ENCODE measurements at places on chromosomes 12 and 14.

GRCh38 chr12:115035535-115036107 lies 351.6 kb upstream of the TBX3 start:
- DNase-seq: no peak

- DNase-seq: no peak
Measured at GRCh38 chr14:32343926-32344430, 14.9 kb downstream of the AKAP6 start.

DNA sequence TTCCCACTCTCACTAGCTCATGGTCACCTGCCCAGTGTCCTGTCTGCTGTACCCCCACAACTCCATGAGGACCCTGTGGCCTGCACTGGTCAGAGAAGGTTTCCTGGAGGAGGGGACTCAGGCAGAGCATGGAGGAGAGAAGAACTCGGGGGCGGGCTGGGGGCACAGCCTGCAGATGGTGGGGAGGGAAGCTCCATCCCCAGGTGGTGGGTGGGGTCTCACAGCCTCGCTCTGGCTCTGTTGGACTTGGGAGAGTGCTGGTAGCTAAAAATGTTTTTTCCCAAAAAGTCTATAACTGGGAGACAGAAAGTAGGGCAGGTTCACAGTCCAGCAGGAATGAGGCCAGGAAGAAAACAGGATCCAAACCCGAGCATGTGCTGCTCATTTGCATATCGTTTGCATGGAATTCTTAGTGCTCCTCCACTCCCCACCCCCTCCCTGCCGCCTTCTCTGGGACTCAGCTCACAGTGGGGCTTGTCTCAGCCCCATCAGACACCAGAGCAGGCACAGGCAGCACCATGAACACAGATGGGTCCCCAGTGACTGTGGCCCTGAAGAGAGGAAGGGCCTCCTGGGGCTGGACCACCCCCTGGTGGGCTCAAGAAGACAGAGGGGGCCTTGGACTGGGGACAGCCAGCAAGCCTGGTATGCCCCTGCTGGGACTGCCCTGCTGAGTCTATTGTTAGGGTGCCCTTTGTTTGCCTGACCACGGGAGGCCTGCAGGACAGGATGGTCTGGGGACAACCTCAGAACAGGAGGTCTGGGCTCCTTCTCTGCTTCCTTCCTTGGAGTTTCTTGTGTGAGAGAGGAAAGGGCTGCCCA lies 67.0 kb upstream of the SFSWAP start:
- DNase-seq: no peak

DNA sequence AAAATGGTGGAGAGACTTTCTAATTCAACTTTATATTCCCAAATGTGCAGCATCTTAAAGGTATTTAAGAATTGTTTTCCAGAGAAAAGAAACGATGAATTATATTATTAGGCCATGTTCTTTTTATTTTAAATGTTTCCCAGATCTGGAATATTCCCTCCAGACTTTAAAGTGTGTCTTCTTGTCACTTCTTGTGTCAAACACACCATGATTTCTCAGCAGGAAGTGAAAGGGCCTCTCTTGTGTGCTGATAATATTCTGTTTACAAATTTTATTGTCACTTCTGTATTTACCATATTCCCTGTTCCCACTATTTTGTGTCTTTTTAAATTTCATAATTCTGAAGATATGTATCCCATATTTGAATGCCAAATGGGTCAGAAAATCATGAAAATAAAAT lies 455.0 kb upstream of the FLRT2 start:
- no peak for DNase-seq

DNA sequence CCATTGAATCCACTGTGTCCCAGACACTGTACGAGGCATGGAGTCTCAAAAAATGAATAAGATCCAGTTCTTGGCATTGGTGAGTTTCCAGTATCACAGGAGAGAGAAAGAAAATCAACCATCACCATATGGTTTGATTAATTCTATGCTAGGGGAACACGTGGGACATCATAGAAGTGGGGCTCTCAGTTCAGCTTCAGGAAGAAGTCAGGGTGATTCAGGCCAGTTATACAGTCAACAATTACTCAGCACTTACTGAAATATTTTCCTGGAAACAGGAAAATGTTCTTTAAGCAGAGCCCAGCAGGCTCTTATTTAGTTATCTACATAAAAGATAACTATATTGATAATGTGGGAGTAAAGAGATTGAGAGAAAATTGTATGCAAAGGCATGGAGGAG lies 407.2 kb downstream of the NOVA1 start:
- no peak for DNase-seq

- DNase-seq: no peak
Measured at GRCh38 chr14:69244946-69245345, 15.0 kb upstream of the GALNT16 start.

GRCh38 chr12:89883630-89884389 lies 175.2 kb upstream of the ATP2B1 start:
- no peak for DNase-seq

GRCh38 chr12:63419154-63419553 lies 249.1 kb downstream of the DPY19L2 start:
- no peak for DNase-seq

- DNase-seq: no peak
Measured at GRCh38 chr14:100674897-100675619, 51.6 kb upstream of the DLK1 start.

GRCh38 chr12:130608132-130608531 lies 108.0 kb downstream of the RIMBP2 start:
- no peak for DNase-seq

- no peak for DNase-seq
Measured at GRCh38 chr12:67748743-67749040, 100.1 kb downstream of the DYRK2 start.

DNA sequence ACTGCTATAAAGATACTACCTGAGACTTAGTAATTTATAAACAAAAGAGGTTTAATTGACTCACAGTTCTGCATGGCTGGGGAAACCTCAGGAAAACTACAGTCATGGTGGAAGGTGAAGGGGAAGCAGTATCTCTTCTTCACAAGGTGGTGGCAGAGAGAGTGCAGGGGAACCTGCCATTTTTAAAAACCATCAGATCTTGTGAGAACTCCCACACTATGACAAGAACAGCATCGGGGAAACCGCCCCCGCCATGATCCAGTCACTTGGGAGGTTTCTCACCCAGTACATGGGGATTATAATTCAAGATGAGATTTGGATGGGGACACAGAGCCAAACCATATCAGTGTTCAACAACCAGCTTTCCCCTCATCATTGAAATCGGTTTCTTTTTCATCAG lies 49.9 kb downstream of the AEBP2 start:
- DNase-seq: no peak

DNA sequence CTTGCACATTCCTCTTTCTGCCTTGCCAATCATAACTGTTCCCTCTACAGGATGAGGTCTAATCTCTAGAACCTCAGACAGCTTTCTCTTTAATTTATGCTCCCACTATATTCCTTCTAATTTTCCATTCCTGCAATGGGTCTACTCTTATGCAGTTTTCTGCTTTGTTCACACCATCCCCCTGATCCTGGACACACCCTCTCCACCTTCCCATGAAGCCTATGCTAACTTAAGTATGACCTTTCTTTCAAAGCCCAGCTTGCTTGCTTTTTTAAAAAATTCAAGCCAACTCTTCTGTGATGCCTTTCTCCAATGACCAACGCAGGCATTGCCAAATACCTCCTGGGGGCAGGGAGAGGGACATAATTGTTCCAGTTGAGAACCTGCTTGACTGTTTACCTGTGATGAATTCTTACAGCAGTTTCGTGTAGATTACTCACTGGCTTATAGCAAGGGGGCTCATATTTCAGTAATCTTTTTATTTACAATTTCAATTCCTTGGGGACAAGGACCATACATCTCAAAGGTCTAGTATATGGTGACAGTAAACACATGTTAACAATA lies 7.8 kb downstream of the SLC38A1 start:
- no peak for DNase-seq

DNA sequence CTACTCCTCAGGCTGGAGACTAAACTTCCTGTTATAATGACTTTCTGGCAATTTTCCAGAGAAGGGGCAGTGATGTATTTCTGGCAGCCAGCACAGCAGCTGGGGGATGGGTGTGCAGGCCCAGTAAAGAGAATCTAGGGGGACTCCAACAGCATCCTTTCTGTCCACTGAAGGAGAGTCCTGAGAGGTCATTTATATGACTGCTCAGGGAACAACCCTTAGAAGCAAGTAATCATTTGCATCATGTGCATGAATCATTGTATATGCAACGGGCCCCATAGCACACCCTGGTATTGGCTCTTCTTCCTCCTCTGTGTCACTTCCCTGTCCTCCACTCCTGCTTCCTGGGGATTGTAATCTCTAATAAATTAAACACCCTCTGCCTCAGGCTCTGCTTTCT lies 493.8 kb downstream of the RPS29 start:
- no peak for DNase-seq

DNA sequence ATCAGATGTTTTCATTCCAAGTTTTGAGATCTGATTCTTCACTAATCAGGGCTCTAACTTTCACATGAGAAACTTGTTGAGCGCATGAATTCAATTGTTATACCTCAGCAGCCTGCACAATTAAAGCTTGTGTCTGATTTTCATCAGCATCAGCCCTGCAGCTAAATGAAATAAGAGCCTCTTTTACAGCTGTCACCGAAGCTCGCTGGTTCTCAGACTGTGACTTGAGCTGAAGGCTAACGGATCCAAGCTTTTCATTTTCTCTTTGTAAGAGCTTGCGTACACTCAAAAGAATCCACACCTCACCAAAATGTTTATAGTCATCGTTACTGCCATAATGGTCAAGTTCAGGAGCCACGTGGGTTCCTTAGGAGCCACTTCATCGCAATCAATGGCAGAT lies 65.5 kb upstream of the BEGAIN start:
- no peak for DNase-seq

DNA sequence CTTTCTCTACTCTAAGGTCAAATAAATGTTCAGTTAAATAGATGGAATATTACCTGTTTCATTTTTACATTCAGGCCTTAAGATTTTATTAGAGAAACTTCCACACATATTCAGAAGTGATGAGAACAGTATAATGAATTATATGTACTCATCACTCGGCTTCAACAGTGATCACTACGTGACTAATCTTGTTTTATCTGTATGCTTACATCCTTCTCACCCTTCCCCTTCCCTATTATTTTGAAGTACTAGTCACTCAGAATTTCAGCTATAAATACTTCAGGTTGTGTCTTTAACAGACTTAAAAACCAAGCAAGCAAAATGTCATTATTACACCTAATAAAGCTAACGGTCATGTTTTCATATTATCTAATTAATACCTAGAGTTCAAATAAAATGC lies 34.9 kb downstream of the ETV6 start:
- no peak for DNase-seq

GRCh38 chr14:89473989-89474388 lies 57.0 kb upstream of the FOXN3 start:
- DNase-seq: no peak

- no peak for DNase-seq
Measured at GRCh38 chr14:20624495-20625070, 16.9 kb downstream of the OR6S1 start.

GRCh38 chr12:86551146-86551571 lies 295.0 kb upstream of the MGAT4C start:
- no peak for DNase-seq

GRCh38 chr14:64788706-64789105 lies 84.5 kb downstream of the PLEKHG3 start:
- no peak for DNase-seq

DNA sequence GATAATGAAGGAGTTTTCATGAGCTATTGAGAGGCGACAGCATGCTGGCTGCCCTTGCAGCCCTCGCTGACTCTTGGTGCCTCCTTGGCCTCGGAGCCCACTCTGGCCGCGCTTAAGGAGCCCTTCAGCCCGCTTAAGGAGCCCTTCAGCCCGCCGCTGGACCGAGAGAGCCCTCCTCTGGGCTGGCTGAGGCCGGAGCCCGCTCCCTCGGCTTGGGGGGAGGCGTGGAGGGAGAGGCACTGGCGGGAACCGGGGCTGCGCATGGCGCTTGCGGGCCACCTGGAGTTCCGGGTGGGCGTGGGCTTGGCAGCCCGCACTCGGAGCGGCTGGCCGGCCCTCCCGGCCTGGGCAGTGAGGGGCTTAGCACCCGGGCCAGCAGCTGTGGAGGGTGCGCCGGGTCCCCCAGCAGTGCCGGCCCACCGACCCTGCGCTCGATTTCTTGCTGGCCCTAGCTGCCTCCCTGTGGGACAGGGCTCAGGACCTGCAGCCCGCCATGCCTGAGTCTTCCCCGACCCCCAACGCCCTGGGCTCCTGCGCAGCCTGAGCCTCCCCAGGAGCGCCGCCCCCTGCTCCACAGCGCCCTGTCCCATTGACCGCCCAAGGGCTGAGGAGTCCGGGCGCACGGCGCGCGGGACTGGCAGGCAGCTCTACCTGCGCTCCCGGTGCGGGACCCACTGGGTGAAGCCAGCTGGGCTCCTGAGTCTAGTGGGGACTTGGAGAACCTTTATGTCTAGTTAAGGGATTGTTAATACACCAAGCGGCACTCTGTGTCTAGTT lies 20.1 kb upstream of the PAWR start:
- no peak for DNase-seq

DNA sequence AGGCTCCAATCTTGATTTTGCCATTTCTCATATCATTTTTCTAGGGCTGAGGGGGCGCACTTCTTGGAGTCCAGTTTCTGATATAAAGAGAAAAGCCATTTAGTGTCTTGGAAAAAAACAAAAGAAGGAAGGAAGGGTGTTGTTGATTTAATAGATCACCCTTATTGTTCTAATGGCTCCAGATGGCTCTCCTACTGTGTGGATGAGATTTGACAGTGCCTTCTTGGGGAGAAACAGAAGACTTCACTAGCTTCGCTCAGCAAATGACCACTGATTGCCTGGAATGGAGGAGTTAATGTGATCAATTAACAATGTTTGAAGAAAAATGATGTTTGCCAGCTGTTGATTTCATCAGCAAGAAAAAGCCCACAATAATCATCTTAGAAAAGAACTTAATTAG lies 216.2 kb downstream of the APAF1 start:
- no peak for DNase-seq

DNA sequence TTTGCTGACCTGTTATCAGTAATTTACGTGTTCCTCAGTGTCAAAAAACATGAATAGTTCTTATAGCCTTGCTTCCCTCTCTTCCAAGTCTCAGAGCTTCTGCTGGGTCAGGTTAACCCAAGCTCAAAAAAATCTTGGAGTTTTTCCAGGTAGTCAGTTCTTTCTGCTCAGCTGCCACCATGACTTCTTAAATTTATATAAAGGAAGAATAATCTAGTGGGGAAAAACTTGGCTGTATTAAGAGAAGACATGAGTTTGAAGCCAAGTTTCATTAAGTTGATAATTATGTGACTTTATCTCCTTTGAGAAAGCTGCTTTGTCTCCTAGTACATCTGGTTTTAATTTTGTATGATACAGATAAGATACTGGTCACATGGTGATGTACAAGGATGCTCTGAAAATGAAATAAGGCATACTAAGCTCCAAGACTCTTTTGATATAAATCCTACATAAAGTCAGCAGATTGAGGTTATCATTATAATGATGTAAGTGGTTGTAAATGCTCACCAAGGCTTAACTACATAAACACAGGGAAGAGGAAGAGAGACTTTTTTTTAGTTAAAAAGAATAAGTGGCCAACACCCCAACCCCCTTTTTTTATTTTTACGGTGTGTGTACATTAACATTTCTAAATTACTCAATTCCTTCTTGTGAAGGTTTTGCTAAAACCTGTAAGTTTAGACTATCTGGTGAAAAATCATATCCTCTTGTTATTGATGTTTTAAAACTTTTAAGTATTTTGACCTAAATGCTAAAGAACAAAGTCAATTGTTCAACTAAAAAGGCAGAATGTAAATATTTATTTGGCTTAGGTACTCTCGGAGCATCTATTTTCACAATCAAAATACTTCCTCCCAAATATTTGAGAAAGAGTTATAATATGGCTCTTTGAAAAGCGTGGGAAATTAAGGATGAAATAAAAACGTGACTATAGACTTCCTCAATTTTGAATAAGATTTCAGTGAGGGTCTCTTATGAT lies 84.1 kb upstream of the SLC38A2 start:
- no peak for DNase-seq

Data from stimulated activated CD4-positive, alpha-beta T cell treated with anti-CD3 and anti-CD28 coated beads, TNF-alpha, amount 100 ng/mL, for 48 hours (primary cell).